ENCODE measurements at places on chromosomes 5 and 9.

DNA sequence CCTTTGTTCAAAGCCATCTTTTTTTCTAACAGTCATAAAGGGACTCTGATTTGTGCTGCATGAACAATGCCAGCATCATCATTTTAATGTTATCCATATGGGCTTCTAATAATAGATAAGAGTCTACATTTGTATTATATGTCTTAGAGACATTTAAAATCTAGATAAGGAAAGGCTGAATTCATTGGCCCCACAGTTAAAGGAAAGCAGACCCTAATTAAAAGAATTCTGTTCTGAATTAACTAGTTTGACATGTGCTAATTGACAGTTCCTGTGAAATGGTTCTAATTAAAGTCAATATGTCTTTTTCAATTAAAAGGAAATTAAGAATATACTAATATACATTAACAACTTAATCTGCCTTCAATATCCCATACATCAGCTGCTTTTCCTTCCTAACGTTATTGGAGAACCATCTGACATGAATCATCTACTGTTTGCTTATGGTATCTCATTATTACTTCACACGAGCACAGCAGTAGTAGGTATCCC is 104.7 kb downstream of the NR2F1-AS1 start:
- no peak for DNase-seq

DNA sequence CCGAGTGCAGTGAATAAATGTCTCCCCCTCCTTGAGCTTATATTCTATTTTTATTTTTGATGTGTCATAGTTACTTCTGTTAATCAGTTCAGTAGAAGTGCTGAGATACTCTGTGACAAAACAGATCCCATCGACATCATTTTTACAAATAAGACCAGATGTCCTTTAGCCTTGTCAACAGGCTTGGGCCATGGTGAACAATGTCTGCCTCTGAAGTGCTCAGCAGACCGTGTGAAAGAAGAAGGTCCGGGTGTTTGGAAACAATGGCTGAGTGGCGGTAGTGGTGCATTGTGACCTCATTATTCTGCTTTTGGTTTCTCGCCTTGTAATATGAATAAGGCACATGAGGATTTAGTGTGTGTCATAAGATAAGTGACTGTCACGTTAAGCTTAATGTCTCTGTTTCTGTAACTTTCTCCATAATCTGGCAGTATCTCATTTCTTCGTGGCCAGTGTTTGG is 71.2 kb downstream of the SYK start:
- no peak for DNase-seq

DNA sequence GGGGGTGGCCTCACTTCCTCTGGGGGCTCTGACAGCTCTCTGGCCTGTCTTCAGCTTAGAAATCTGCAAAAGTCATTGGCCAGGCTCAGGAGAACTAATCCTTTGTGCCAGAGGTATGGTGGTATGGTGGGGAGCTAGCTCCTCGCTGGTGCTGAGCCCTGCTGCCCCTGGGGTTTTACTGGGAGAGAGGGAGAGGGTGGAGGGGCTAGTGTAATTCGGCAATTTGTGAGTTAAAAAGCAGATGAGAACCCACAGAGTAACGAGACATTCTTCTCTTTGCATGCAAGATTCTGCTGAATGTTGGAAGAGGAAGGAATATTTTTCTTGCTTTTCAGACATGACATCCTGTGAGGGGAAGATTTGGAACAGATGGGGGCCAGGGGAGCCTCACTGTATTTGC is 65.5 kb upstream of the SPRY4 start:
- no peak for DNase-seq

DNA sequence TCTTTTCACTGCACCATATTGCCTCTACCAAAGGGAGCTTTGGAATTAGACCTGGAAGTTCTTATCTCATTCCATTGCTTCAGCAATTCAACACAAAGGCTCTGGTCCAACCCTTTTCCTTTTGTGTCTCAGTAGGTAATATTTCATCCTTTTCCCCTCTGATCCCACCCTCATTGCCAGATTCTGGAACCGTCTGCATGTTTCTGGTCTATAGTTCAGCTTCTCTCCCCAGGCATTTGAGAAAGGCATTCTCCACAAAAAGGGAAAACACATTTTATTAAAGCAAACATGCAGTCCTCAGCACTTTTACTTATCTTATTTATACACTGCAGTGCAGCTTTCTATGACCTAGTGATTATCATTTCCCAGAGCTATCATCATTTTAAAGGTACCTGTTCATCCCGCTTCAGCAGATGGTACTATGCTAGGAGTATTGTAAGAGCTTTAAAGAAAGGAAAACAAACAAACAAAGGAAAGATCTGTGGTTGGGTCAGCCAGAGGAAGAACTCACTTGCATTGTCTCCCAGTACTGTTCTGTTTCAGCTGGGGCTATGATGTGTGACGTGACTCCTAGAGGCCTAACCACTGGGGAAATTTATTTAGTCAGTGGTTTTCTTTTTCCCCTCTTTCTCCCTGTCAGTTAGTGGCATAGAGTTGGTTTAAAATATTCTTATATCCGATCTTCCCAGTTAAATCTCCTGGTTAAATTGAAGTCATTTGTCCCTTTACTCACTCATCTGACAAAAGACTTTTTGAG is 269.2 kb downstream of the TMEM38B start:
- DNase-seq = no peak

- no peak for DNase-seq
Observed at GRCh38 chr9:36318212-36318802, 60.1 kb upstream of the GNE start.

GRCh38 chr5:58088941-58089340 is 370.9 kb downstream of the PLK2 start:
- DNase-seq = no peak

DNA sequence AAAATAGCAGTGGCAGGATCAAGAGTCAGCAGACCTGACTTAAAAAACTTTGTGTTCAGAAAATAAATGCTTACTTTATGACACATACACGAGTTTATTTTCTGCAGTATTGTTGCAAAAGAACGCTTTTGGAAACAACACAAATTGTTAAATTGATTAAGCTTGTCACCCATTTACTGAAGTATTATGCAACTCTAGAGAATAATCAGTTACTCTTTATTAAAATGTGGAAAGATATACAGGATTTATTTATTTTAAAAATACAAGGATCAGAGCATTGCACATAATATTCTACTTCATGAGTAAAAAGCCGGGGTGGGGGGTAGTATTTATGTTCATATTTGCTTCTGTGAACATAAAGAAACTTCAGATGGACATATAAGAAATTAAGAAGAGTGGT is 20.0 kb downstream of the FYB1 start:
- DNase-seq = no peak

GRCh38 chr5:147859962-147860640 is 18.4 kb upstream of the SCGB3A2 start:
- no peak for DNase-seq

GRCh38 chr5:141517880-141518617 is 29.2 kb downstream of the PCDHGC5 start:
- DNase-seq = no peak

Data from activated CD4-positive, alpha-beta T cell treated with anti-CD3 and anti-CD28 coated beads, Interleukin-2, amount 50 U/mL, for 1 hour (primary cell).